ENCODE measurements at places on chromosomes 7 and 10. TPM values are rescaled to one million over a fixed set of nuclear protein-coding genes. Genes with fewer than 3 reads are reported as not detected.

GRCh38 chr7:99666013-99666395 lies 13.8 kb downstream of the CYP3A5 start:
- no peak for DNase-seq

DNA sequence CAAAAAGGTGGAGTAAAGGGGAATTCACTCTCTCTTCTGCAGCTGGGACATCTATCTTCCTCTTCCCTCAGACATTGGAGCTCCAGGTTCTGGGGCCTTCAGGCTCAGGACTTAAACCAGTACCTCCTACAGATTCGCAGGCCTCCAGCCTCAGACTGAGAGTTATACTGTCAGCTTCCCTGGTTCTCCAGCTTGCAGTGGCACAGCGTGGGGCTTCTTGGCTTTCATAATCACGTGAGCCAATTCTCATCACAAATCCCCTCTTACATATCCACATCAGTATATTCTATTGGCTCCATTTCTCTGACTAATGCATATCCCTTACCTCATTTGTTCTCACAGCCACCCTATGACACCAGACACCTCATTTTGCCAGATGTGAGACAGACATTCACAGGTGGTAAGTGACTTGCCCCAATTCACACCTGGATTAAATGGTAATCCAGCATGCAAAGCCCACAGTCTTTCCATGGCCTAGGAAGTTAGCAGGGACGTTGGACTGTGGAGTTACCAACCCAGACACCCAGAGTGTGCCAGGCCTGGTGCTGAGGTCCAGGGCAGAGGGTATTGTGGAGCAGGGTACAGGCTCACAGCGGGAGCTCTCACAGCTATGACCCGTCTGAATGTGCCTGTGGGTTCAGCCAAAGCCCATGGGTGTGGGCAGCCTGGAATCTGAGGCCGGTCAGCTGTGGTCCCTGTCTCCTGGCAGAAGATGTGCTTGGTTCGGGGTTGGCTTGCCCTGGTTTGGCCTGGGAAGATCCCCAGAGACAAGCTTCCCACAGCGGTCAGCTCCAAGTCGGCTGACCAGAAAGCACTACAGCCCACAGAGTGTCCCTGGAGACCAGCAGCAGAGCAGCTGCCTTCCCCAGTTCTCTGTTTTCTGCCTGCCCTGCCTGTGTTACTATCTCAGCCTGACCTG lies 18.4 kb upstream of the ZCCHC24 start:
- DNase-seq: no peak

- no peak for DNase-seq
These were observed 180.1 kb downstream of the TCF7L2 start for GRCh38 chr10:113130014-113130641.

- no peak for DNase-seq
These were observed 1227.7 kb upstream of the CELF2 start for GRCh38 chr10:9789996-9790395.

DNA sequence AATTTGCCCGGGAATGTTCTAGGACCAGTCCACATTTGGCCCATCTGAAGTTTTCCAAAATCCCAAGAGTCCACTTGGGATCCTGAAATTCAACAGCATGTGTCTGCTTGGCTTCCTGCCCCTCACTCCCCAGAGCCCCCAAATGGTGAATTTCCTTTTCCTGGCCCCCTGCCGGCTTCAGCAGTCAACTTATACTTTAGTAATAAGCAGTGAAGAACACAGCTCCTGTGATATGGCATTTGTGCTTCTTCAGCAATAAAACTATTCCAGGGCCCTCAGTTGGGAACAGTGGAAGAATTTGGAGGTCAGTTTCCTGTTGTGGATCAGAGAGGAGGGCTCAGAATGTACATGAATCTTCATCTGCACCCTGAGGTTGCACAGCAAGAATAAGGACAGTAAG lies 51.1 kb downstream of the PRF1 start:
- DNase-seq: no peak

GRCh38 chr7:149719912-149720335 lies 53.5 kb downstream of the ZNF467 start:
- DNase-seq: no peak

TAS2R38 gene
- total RNA-seq: not detected

- DNase-seq: no peak
These were observed 248.9 kb downstream of the FOXP2 start for GRCh38 chr7:114663502-114663901.

TFPI2 gene
- 2.3 TPM for total RNA-seq

DNA sequence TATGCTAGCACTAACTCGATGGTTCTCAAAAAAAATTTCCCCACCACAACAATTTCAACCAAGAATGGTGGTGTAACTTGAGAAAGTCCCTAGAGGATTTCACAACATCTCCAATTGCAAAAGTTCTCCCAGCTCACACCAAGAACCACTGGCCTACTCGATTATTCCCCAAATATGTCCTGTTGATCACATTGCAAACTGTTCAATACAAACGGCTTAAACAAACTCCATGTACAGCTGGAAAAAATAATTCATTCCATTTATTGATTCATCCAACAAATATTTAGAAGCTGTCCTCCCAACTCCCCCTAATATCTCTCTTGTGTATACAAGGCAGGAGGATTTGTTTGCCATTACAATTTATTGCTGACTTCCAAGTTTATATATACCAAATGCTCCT lies 19.1 kb downstream of the TMEM176B start:
- DNase-seq: no peak

DNA sequence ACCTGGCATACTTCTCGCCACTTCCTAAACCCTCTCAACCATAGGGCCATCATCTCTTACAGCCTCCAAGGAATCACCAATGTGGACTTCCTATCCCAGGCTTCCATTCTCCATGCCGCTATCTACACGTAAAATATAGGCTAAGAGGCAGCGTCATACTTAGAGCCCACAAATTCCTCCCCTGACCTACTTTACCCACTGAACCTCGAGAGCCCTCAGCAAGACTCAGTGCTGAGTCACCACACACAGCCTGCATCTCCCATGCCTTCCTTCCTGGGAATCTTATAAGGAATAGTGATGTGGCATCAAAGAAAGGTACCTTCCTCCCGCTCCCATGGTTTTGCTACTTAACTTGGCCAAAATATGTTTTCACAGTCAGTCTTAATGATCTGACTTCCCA lies 435.6 kb upstream of the NFE2L3 start:
- DNase-seq: no peak

- no peak for DNase-seq
These were observed 28.9 kb upstream of the TRIM8 start for GRCh38 chr10:102615361-102615760.

DNA sequence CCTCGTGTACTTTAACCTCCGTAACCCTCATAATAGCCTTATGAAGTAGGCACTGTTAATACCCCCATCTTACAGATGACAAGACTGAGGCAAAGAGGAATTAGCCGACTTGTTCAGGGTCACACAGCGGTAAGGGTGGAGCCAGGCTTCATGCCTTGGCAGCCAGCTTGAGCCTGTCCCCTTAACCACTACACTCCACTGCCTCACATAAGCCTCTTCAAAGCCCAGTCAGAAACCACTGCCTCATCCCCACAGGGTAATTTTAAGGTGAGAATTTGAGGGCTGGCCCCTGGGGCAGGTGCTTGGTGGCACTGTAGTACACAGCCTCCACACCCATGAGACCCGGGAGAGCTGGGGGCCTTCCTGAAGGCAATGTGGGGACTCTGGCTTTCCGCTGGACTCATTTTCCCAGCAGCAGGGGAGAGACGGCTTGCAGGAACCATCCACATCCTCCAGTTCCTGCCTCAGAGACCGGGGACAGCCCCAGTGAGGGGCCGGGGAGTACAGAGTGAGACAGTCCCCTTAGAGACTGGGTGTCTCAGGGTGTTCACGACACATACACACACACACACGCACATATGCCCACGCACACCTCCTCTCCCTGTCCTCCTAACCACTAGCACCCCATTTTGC lies 7.6 kb upstream of the C10orf105 start:
- no peak for DNase-seq

FAM180A gene
- total RNA-seq: 2.1 TPM

DNA sequence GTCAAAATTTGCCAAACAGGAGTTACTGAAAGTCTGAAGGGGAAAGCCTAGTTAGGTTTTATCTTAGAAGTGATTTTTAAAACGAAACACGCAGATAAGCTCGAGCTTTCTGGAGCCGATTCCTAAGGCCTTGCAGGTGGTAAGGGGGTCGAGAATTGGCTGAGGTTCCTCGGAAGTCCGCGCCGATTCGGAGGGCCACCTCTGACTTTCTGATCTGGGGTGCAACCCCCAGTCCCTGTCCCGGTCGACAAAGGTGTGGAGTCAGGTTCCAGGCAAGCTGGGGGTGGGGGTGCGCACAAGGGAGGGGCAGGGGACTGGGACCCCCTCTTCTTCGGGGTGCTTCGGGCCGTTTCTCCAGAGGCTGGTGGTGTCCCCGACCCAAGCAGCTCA lies 701 bp upstream of the CUL1 start:
- no peak for DNase-seq

LARP4B gene
- total RNA-seq: 37.7 TPM

DNA sequence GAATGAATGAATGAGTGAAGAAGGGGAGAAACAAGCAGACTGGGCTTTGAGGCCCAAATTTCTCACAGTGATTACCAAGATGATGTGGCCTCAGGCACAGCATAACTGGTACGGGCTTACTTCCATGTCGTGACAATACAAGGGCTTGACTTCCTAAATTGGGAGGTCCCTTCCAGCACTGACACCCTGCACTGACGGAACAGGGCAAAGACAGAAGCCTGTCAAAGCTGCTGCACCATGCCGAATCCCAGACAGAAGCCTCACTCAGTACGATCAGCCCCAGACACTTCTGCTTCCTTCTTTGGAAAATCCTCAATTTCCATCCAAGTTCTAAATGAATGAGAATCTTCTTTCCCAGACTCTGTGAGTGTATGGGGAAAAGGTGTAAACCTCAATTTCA lies 51.9 kb downstream of the GNA12 start:
- no peak for DNase-seq

OGDHL gene
- 0.42 TPM for total RNA-seq

ZSCAN25 gene
- 17.1 TPM for total RNA-seq

GTPBP4 gene
- total RNA-seq: 39.1 TPM

DNA sequence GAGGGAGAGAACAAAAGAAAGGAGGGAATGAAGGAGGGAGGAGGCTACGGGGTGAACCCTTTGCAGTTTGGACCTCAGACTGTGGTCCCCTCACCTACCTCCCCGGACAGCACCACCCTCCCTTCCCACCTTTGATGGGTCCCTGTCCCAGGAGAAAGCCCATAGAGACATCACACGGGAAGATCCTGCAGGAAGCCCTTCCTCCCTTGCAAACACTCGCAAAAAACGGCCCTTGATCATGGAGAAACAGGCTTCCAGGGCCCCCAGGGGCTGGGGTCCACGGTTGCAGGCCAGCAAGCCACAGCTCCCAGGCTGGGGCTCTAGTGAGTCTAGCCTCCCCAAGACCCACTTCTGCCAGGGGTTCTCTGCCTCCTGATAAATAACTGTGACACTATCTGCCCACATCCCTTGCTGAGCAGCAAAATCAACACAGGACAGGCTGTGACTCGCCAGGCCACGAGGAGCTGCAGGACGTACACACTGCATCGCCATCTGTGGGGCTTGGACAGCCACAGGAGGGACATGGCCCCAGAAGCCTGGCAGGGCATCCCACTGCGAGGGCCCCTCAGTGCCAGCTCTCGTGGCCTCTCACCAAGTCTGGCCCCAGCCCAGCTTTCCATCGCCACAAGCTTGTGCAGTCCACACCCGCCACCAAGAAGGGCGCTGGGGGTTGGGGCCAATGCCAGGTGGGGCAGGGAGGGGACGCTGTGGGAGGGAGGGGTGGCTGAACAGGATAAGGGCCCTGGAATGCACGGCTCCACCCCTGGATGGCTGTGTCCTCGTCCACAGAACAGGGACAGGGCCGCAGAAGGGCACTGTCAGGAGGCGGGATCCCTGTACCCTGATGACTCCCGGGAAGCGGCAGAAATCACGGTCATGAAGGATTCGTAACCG lies 34.2 kb downstream of the PDGFA start:
- no peak for DNase-seq

- DNase-seq: no peak
These were observed 882 bp upstream of the LRRC61 start for GRCh38 chr7:150322114-150322832.

UNC5B gene
- total RNA-seq: 3.0 TPM

PTF1A gene
- not detected for total RNA-seq

DNA sequence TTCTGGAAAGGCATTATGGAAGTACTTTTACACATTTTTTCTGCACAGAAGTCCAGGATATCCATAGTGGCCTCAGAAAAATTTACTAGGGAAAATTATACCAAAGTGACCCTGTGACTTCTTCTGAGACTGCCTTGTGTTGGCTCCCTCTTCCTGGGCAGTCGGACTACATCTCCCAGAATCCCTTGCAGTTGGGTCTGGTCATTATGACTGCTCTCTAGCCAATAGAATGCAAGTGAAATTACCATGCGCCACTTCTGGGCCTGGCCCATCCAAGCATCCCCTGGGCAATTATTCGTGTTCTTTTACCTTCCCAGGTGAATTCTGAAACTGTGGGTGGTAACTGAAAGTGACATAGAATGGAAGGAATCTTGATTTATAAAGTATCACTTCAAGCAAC lies 430.9 kb downstream of the ACTR3B start:
- no peak for DNase-seq

DNA sequence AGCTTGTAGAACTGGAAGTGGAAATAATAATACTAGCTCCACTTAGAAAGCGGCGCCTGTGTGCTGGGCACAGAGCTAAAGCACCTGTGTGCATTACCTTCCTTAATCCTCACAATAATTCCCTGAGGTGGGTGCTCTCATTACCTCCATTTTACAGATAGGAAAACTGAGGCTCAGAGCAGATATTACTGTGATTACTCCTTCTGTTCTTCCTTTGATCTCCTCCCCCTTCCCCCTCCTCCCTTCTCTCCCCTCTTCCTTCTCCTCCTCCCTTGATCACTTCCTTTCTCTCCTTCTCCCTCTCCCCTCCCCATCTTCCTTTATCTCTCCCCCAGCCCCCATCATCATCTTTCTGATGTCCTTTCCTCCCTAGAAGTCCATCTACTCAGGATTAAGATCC lies 55.0 kb downstream of the C10orf105 start:
- no peak for DNase-seq

DNA sequence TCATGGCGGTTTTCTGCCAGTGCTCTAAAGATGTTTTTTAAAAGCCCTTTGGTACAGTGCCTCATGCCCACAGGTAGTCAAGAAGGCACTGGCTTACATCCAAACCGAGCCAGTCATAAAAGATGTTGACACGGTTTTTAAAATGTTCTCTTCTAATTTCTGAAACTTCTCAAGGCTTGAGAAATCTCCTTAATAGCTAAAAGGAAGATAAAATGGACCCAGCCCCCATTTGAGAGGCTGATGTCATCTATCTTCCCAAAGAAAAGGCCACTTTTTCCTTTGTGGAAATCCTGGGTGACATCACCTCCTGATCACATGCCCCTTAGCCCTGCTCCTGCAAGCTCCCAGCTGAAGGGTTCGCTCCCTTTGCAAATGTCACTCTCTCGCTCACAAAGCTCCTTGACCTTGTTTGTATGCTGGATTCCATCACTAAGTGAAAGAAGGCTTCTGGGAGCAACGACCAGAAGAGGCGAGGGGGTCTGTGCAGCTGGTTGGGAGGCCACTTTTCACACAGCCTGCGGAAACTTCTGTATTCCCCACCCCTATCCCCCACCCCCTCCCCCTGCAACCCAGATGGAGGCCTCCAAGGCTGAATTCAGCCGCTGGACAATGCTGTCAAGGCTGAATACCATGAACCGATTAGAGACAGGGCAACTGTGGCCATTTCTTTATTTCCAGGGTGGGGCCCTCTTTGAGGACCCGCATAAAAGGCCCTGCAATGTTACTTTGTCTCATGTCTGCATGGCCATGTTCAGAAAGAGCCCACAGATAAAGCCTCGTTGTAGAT lies 122.8 kb downstream of the CUBN start:
- peak; percentile 80 for DNase-seq

GRCh38 chr10:50972591-50972990 lies 87.2 kb upstream of the A1CF start:
- DNase-seq: no peak

- DNase-seq: no peak
These were observed 13.7 kb downstream of the ADCYAP1R1 start for GRCh38 chr7:31065840-31066239.

Measured in esophagus muscularis mucosa (tissue), 4 donors.